ENCODE measurements at places on chromosomes 1 and 21.

DNA sequence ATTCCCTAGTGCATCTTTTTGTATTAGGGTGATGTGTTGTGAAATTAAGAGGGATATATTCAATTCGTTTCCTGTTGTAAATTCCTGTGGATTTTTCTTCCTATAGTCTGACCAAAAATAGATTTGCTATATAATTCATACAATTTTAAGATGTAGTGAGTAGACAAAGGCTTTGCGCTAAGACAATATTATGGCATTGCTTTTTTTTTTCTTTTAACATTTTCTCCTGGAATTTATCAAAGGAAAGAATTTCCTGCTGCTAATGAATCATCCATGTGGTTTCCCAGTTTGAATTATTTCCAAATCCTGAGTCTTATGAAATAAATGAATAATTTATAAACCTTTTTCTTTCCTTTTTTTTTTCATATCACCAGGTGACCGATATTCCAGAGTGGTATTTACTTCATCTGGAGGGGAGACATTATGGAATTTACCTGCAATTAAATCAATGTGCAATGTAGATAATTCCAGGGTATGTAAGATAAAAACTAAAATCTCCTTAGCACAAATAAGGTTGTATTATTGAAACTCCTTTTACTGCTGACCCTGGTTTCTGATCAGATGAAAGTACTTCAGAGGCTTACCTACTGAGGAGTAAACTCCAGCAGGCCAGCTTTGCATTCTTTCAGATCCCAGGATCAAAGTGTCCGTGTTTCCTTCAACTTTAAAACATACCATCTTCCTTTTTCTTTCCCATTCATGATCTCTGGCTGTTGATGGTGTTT is 148.4 kb downstream of the TLR5 start:
- peak; percentile 46 for DNase-seq

DNA sequence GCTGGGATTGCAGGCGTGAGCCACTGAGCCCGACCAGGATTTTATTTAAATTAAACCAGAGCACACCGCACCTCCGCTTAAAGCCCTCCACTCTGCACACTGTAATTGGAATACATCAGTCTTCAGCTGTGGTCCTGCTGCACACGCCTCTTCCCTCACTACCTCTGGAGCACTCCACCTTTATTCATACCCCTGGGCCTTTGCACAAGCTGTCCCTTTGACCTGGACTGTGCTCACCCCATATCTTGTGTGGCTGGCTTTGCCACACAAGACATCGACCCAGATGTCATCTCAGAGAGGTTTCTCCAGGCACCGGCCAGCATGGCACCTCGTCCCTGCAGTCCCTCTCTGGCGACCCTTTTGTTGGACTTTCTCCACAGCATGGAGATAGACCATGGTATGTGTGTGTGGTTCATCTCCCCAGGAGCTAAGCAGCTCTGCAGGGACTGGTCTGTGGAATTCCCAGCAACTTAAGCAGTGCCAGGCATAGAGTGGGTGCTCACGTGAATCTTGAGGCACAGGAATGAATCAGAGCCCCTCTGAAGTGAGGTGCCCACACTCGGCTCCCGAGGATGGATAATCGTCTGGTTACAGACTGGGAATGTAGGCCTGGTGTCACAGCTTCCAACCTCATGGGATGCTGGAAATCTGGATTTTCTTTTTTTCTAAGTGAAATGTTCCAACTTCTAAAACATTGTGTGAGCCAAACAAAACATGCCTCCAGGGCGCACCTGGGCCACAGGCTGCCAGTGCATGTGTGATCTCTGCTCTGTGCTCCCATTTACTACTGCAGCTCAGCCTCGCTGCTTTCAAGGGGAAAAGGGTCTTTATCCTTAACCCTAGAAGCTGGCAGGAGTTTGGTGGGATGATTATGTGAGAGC is 61.9 kb downstream of the EVA1C start:
- no peak for DNase-seq

- DNase-seq = no peak
These were observed 2.2 kb upstream of the PTPN7 start for GRCh38 chr1:202162418-202163280.

DNA sequence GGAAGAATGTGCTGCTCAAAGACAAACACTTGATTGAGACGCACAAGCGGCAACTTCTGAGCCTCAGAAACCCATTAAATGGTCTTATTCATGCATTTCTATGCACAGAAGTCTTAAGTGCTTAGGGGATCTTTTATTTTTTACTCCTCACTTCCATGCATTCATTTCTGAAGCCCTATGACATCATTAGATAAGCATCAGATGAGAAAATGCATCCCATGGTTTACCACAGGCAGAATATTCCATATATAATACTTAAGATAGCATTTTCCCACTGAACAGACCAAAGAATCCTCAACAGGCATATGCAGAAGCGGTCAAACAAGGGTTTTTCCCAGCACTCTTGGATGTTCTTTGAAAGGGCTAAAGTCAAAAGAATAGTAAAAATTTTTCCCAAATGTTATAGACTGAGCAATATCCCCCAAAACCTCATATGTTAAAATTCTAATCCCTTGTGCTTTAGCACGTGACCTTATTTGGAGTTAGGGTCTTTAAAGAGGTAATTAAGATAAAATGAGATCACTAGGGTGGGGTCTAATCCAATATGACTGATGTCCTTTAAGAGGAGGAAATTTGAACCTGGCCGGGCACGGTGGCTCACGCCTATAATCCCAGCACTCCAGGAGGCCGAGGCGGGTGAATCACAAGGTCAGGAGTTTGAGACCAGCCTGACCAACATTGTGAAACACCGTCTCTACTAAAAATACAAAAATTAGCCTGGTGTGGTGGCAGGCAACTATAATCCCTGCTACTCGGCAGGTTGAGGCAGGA is 22.6 kb upstream of the FAM89A start:
- no peak for DNase-seq

DNA sequence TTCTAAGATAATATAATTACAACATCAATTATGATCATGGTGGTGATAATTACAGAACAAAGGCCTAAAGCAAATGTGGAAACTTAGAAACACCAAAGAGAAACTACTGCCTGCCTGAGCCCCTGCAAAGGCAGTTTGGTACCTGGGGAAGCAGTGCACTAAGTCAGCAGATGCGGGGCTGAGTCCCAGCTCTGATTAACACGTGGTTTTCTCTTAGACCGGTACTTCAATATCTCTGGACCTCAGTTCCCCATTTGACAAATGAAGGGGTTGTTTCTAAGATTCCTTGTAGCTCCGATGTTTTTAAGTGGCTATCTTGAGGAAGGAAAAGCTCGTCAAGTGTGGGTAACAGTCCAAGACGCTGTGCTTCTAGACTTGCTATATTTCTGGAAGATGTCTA is 16.7 kb upstream of the PLEKHA6 start:
- no peak for DNase-seq

Data from BJ (cell line).